Lower lobe of right lung (tissue), 2 donors: ENCODE measurements at places on chromosomes 2 and 18.
A peak's percentile ranks its signal among the peaks of the same experiment; 100 is the strongest.

DNA sequence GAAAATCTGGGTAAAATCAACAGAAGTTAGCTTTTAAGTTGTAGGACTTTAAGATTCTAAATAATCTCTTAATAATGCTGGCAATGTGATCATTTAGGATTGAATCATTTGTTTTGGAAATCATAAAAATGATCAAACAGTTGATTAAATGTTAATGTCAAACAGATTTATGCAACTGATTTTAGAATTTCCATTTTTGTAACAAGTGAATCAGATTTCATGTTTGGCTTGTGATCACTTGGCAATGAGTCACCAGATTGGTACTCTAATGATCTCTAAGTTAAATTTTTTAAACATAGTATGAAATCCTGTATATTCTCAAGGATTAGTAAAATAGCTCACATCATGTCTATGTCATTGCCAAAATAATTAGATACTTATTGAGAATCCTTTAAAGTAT is 50.1 kb upstream of the UNC80 start:
- no peak for DNase-seq

DNA sequence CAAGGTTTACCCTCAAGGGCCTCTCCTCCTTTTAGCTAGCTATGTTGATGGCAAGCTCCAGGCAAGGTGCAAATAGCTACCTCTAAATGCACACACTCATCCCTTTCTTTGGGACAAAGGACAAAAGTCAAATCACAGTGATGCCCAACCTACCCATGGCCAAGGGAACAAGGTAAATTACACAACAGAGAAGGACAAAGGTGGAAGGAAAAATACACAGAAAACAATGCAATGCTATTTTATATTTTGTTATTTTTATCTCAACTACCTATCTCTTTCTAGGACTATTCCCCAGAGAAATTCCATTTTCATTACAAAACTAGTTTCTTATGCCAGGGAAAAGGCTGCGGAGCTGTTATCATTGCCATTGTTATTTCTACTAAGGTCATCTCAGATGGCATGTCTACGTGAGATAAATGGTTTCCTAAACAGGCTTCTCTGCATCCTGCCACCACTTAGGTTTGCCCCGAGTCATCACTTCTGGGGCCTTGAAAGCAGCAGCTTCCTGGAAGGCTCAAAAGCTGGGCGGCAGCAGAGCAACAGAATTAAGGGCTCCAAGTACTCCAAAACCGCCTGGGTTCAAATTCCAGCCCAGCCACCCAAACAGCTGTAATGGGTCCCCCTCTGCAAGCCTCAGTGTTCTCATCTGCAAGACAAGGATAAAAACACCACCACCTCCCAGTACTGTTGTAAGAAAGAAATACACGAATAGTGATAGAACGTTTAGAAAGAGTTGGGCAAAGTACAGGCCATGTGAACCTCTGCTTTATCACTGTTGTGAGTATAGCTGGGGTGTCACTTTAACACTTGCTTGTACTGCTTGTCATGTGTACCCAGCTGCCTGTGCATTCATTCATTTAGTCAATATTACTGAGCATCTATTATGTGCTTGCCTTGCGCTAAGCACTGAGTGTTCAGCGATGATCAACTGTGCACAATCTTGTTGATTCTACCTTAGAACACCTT is 20.9 kb downstream of the BCL2 start:
- DNase-seq: no peak

- DNase-seq: no peak
Observed at GRCh38 chr2:10733566-10733925, 12.1 kb downstream of the ATP6V1C2 start.

DNA sequence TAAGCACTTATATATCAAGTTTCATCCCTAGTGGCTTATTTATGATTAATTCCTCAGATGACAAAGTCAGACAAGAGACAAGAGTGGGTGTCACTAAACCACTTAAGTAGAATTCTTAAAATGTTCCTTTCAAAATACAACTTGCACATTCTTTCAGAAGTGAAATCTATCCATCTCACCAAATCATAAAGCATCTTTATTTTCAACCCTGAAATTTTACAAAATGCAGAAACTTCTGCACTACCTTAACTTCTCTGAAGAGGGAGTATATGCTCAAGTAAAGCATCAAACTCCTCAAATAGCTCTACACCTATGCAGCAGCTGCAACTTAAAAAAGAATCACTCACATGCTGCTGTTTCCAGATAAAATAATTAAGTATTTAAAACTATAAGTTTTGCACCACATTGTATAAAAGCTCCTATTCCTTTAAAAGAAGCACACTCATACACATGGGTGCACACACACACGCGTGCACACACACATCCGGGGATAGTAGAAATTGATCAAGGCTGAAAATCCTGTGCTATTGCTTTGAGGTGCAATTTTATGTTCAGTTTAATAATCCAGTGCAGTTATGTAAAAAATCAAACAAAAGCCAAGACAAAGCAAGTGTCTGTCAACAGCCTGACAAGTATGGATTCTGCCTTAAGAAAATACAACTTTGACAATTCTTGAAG is 244.5 kb downstream of the TCF4 start:
- no peak for DNase-seq

- DNase-seq: no peak
Observed at GRCh38 chr2:794554-795241, 117.5 kb upstream of the TMEM18 start.

GRCh38 chr2:69086466-69086865 is 73.5 kb downstream of the ANTXR1 start:
- no peak for DNase-seq

GRCh38 chr2:38578832-38579231 is 23.9 kb downstream of the HNRNPLL start:
- no peak for DNase-seq

DNA sequence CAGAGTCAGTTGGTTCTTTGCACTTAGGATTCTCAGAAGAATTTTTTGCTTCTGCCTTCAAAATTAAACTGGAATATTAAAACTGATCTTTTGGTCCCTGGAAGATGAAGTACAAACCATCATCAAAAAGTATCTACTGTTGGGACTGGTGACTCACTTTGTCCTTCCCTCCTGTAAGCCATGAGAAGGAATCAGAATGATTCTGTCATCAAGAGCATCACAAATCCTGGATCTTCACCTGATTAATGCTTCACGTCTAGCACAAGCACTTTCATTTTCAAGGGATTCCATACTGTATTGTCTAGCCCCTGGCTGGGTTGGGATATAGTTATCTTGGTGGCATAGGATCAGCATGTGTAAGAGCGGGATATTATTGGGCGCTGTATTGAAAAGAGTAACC is 69.3 kb upstream of the CYP1B1 start:
- no peak for DNase-seq

- DNase-seq: no peak
Observed at GRCh38 chr2:172702451-172702850, 33.2 kb upstream of the RAPGEF4 start.

GRCh38 chr2:101828673-101829334 is 131.3 kb downstream of the MAP4K4 start:
- no peak for DNase-seq

DNA sequence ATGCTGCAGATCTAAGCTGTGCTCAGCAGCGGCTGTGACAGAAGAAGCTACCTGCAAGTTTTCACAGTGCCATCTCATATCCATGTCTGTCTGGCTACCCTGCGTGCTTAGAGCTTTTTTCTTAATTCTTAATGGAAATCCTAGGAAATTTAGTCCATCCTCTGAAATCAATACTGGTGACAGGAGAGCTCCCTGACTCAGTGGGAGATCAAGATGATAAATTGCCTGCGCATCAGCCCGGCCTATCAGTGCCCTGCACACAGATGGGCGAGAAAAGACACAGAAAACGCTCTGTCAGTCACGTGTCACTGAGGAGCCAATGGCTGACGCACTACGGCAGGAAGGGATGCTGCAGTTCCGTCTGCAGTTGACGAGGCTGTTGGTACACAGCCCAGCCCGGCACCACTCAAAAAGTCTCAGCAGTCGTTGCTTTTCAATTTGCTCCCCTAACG is 819.6 kb upstream of the FSHR start:
- peak; percentile 52 for DNase-seq

- no peak for DNase-seq
Observed at GRCh38 chr2:160075171-160075570, 12.8 kb upstream of the PLA2R1 start.

DNA sequence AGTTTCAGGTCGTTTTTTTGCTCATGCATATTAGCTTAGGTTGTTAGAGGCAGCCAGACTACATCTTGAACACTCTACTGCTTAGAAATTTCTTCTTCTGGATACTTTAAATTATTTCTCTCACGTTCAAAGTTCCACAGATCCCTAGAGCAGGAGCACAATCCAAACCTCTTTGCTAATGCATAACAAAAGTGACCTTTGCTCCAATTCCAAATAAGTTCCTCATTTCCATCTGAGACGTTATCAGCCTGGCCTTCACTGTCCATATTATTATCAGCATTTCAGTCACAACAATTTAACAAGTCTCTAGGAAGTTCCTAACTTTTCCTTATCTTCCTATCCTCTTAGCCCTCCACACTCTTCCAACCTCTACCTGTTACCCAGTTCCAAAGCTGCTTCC is 50.4 kb upstream of the ERMN start:
- no peak for DNase-seq

GRCh38 chr18:32441533-32441932 is 29.1 kb downstream of the GAREM1 start:
- DNase-seq: no peak

- no peak for DNase-seq
Observed at GRCh38 chr2:165687426-165688002, 106.5 kb downstream of the GALNT3 start.

DNA sequence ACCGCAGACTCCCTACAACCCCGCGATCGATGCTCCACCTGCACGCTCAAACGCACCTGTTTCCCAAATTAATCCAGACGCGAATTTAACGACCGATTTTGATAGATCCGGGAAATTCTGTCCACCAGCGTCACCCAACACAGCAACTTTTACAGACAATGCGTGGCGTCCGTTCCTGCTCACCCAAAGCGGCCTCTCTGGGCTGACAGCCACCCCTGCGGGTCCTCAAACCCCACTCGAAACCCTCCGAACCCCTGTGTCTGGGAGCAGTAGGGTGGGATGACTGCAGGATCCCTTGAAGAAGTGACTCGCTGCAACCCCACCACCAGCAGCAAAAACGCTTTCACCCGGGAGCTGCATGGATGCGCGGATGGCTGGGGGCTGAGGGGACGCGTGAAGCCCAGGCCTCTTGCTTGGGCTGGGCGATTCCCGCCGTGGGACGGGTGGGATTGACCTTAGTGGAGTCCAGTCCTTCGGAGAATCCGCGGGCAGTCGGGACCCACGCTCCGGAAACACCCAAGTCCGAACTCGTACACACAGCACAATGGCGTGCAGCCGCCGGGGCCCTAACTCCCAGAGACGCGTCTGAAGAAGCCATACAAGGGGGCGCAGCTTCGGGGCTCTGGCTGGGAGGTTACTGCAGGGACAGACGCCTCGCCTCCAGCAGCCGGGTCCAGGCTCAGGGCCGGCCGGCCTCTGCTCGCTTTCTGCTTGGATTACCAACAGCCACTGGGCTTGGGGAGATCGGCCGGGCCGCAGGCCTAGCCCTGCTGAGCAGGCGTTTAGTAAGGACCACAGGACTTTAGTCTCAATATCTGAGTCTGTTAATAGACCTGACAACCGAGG is 31.1 kb upstream of the ATP6V1B1 start:
- no peak for DNase-seq

- DNase-seq: no peak
Observed at GRCh38 chr18:51171625-51172259, 25.7 kb downstream of the MEX3C start.

DNA sequence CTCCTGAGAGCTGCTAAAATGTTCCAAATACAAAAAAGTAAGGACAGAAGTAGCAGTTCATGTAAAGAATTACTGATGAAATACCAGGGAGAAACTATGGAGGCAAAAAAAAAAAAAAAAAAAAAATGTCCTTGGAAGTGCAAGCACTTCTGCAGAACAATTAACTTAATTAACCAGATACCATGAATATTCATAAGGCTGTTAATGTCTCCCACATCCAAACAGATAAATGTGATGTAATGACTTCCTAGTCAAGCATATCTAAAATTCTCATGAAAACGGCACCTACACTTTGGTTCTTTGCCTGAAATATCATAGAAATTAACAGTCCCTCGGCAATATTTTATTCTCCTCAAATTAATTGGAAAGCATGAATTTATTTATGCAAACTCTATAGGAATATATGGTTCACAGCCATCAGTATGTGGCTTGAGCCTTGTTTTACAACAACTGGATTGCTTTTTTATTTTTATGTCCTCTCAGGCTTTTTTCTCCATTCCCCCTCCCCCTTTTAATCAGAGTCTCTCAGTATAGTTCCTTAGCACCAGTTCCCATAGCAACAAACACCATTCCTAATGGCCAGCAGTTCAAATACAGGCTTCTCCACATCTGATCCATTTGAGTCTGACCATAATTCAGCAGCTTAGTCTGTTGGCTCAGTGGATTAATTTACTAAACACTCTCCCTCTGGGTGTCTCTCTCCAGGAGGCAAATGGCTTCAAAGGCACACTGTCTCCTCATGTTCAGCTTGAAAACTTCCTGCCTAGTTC is 97.1 kb downstream of the ITGA4 start:
- no peak for DNase-seq

- DNase-seq: no peak
Observed at GRCh38 chr2:9465170-9465569, 9.2 kb upstream of the IAH1 start.

DNA sequence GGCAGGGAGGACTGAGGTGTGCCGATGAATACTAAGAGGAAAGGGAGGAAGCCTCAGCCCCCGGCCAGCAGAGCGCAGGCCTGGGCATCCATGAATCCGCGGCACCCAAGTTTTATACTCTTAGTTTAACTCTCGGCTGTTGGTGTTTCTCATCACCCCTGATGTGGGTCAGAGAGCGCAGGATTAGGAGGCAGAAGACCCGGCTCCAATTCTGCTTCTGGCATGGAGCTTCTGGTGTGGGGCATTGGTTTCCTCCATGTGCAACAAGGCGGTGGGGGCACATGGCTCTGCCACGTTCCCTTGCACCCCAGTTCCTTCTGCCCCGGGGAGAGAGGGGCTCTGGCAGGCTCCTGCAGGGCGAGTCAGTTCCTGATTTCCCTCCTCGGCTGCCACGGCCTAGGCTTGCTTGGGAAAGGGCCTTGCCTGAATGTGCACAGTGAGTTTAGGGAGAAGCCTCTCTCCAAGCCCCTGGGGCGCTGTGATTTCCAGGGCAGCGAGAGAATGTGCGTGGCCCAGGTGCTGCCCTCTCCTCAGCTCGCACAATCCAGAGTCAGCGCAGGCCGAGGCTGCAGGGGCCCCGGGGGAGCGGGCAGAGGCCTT is 36.2 kb upstream of the DNMT3A start:
- DNase-seq: peak; percentile 24

DNA sequence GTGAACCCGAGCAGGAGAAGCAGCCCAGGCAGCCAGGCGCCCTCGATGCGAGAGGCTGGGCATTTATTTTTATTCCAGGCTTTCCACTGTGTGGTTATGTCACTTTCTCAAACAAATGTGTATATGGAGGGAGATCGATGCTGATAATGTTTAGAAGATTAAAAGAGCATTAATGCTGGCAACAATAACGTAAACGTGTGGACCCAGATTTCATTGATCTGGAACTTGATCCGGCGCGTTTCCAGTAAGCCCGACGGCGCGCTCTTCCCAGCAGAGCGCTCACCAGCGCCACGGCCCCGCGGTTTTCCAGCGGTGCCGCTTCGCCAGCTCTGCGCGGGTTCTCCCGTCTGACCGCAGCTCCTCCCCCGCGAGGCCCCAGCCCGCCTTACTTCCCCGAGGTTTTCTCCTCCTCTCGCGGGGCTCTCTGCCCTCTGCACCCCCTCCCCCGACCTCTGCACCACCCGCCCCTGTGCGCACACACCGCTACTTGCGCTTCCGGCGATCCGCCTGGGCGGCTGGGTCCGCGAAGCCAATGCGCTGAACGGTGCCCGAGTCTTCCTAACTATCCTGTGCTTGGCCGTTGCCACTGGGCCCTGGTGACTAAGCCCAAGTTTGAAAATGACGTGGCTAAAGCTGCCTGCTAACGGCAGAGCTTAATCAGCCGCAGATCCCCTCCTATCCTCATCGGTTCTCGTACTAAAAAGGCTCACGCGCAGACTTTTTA is 6.1 kb downstream of the ONECUT2 start:
- no peak for DNase-seq
